ENCODE measurements at places on chromosomes 4 and X.

GRCh38 chr4:158544141-158544540 is 22.5 kb downstream of the RXFP1 start:
- DNase-seq: no peak

- no peak for DNase-seq
Measured at GRCh38 chr4:12360391-12360790, 931.7 kb upstream of the HS3ST1 start.

- DNase-seq: no peak
Measured at GRCh38 chrX:15170927-15171326, 99.0 kb downstream of the ASB9 start.

DNA sequence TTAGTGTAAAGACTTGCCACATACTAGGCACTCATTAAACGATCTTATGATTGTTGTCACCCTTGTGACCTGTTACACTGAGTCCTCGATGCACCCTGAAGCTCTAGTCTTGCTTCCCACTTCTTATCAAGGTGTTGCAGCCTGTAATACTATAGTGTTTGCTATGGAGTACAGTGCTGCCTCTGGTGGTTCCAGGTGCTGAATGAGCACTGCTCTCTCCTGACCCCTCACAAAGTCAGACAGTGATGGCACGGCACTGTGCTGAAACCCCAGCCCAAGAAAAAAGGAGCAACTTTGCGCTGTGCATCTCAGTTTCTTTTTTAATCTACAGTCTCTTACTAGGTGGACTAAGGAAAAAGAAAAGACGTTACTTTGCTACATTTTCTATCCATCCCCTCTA is 106.3 kb downstream of the GC start:
- no peak for DNase-seq

DNA sequence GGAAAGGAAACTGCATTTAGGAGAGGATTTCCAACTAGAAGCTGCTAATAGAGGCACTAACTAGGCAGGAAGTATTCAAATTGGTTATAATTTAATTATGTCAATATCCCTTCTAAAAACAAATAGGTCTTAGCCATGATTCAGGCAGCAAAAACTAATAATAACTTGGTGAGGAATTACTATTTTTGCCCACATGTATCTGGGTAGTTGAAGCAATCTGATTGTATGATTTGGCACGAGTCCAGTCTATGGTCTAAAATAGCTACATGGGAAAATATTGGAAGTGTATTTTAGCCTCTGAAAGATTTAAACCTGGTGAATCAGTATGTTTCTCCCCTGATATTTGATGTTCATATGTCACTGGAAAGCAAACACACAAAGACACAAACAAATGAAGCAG is 62.2 kb downstream of the MFAP3L start:
- no peak for DNase-seq

Data from NCI-H748 treated with DMSO at 0.1 percent for 48 hours (cell line).